M059J (cell line): ENCODE measurements at places on chromosomes 2 and 18. TPM values are rescaled to one million over a fixed set of nuclear protein-coding genes. Genes with fewer than 3 reads are reported as not detected.

- no peak for DNase-seq
Observed at GRCh38 chr2:128437204-128437565, 118.5 kb upstream of the HS6ST1 start.

DNA sequence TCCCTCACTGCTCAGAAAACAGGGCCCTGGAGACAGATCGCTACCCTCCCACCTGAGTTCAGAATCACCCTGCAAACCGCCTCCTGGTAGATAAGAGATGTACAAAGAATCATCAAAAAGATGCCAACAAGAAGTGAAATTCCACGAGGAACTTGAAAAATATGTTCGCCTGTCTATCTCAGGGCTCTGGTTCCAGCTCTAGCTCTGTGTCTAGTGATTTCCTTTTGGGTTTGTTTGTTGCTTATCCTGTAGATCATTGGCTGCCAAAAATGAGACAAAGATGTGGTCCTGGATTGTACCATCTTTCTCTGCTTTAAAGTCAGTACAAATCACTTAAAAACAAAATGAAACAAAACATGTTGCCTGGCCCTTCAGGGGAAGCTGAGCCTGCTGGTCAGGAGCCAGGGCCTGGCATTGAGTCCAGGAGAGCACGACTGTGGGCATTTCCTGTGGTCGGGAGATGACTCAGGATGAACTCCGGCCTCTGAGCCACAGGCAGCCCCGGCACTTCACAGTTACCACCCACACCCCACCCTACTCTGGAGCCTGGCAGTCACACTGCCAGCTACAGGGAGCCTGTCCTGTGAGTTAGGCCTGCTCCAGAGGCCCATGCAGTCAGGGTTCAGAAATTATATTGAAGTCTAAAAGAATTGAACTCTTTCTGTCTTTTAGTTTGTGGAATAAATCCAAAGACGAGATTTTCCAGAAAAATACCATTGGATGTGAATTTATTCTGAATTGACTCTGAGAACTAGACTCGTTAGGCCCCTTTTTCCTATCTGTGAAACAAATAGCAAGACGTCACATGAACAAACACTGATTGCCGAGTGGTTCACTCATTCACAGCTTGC, 8.0 kb upstream of the ITGB6 start:
- peak; percentile 99 for DNase-seq

GRCh38 chr2:133522204-133522603, 46.1 kb downstream of the NCKAP5 start:
- DNase-seq: no peak

GRCh38 chr18:11322716-11323115, 173.3 kb upstream of the PIEZO2 start:
- peak; percentile 46 for DNase-seq

DNA sequence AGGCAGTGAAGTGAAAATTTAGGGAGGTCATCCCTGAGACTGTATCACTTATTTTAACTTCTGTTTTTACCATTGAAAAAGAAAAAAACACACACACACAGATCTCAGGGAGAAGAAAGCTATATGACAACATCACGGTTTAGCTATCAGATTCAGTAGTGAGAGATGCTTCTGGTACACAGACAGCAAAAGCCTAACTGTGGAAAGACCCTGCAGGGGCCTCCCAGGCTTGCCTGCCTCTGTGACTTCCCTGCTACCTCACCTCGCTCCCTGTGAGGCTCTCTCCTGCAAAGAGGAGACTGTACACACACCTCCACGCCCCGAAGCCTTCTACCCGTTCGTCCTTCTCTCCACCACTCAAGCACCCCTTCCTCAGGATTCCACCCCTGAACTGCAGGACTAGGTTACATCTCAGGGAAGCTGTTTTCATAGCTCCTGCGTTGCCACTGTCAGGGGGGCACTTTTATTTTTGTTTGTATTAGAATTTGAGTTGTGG, 86.3 kb downstream of the EPB41L3 start:
- no peak for DNase-seq

DNA sequence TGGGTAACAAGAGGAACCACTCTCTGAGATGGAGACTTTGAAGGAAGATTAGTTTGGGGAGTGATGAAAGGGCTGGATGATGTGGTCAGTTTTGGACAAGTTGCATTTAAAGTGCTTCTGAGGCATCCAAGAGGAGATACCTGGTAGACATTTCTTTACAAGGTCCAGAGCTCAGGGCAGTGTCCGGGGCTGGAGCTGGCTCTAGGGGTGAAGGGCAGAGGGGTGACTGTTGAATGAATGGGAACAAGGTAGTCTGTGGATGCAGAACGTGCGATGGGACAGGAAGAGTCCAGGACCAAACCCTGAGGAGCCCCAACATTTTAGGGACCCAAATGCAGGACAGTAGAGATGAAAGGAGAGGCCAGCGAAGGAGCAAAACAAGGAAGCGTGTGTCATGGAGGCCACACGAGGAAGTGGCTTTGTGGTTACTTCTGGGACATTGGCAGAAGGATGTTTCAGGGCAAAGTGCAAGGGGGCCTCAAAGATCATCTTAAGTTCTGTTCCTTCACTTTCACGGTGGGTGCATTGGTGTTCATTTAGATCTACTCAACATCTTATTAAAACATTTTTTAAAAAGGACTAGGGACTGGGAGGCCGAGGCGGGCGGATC, 13.6 kb upstream of the GPR35 start:
- no peak for DNase-seq

DNA sequence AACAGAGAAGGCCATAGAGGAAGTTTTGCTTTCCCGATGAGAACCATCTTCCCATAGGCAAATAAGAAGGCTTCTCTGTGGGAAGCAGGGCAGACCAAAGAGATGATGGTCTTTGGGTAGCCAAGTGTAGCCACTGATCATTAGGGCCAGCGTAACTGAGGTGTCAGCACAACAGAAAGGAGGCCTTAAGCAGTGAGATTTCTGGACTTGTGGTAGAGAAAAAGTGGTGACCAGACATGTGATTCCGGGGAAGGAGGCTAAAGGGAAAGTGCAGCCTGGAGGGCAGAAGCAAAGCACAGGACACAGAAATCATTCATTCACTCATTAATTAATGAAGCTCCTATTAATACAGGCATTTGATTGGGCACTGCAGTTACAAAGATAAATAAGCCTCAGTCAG, 15.4 kb downstream of the EVA1A start:
- DNase-seq: no peak

DNA sequence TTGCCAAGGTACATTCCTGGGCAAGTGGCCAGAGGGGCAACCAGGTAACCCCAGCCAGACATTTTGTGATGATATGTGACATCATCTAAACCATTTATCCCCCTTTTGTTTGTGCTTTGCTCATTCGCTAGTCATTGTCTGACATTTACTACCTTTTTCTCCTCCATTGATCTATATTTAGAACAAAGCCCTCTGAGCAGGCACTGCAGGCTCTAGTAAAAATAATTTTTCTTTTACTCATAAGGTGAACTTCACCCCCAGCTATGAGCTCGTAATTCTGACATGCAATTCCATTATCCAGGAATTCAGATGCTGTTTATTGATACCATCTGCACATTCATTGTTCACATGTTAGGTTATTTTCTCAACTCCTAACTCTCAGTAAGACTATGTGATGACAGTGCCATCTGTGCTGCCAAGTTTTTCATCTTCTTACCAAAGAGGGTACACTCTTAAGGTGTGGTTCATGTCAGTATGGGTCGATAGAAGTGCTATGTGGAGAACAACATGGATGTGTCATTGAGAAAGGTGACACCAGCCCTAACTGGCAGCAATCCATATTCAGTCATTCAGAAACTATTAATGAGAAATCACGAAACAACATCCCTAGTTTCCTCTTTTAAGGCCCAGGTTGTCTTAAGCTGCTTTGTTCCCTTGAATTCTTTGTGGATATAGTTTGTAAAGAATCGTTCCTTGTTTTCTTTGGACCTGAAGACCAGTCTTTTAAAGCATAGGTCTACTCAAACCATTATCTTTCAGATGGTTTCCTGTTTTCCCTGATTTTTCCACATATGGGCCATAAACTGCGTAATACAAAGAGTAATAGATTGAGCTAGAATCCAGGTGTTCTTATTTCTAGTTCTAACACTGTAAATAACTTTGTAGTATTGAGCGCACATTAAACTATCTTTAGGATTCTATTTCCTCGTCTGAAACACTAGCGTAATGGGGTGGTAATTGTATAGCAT, 978.1 kb upstream of the CDH2 start:
- DNase-seq: peak; percentile 94

DNA sequence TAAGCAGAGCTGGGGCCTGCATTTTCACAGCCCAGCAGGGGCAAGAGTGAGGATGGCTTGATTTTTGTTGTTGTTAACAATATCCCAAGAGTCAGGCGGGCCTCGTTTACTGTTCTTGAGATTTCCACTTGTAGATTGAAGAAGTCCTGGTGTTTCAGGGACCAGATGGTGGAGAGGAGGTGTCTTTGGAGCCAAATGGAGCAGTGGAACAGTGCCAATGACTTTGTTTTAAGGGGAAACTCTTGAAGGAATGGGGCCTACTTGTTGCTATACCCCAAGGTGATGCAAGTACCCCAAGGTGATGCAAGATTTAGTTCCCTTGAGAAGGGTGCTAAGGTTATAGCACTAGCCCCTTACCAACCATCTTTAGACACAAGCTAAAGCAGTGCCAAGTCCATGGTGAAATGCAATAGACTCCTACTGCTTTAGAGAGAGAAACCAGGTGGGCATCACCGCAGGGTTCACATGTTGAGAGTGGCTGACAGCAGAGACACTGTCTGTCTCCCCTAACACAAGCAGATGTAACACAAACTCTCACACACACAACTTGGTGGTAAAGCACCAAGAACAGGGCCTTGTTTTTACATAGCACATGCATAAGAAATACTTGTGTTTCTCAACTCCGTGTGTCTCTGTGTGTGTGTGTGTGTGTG, 44.0 kb downstream of the HK2 start:
- no peak for DNase-seq

DNA sequence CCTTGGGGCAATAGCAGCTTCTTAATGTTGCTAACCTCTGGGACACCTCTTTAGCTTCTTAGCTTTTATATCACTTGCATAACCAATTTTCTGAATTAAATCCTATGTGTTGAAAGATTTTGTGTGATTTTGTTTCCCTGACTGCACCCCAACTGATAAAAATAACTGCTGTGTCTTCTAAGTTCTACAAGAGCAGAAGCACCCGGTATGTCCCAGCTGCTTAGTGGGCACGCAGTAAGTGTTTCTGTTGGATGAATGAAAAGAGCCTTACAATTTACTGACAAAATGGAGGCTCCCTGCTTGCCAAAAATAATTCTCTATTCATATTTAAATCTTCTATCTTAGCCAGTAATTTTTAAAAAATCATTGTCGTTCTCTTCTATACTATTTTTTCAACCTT, 53.1 kb upstream of the GALNT5 start:
- DNase-seq: no peak

DNA sequence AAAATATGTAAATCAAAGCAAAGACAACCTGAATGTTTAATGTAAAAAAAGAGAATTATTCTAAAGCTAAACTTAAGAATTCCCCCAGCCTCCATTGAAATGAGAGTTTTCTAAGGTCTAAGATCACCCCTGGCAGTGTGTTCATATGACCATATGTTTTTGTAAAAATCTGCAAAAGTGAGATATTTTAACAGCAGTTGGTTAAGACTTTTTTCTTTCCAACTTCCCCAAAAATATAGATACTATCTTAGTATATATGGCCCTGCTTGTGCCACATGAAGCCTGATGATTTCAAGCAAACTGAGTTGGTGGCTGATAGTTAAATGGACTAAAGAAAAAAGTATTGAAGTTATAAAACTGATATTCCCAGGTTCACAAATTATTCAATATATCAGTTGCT, 35.4 kb downstream of the ZNF804A start:
- DNase-seq: no peak

GRCh38 chr2:173956454-173956853, 8.7 kb downstream of the SP3 start:
- DNase-seq: peak; percentile 61

DNA sequence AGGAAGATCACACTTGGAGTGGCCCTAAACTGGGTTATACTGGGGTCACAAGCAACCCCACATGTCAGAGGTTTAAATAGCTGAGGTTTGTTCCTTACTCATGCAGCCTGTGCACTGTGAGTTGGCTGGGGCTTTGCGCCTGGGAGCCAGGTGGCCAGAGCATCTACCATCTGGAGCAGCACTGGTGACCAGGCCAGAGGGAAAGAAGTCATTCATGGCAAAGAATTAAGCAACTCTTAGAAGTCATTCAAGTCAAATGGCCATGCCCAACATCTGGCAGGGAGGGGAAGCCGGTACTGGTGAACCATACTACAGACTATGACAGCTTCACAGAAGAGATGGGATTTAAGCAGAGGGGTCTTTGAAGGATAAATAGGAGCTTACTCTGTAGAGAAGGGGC, 90.7 kb downstream of the POLR1A start:
- DNase-seq: no peak

- no peak for DNase-seq
Observed at GRCh38 chr2:230930928-230931555, 6.0 kb upstream of the GPR55 start.

Gene TNFRSF11A
- 1.3 and 3.8 TPM in 2 replicates for total RNA-seq

Gene SH3RF3
- total RNA-seq: 1.9 and 2.5 TPM in 2 replicates

Gene CDH2
- total RNA-seq: 70.9 and 104 TPM in 2 replicates

Gene PPP4R3B
- total RNA-seq: 21.2 and 34.0 TPM in 2 replicates

Gene ASAP2
- total RNA-seq: 14.9 and 17.2 TPM in 2 replicates

Gene NAGK
- total RNA-seq: 87.0 and 87.7 TPM in 2 replicates

Gene BOK
- 3.9 and 11.7 TPM in 2 replicates for total RNA-seq

Gene CABYR
- 9.4 and 12.0 TPM in 2 replicates for total RNA-seq

Gene ZNF512
- total RNA-seq: 22.7 and 23.3 TPM in 2 replicates

Gene AGXT
- total RNA-seq: not detected in 2 replicates
